H1 (cell line): ENCODE measurements at places on chromosomes 1 and 21.

DNA sequence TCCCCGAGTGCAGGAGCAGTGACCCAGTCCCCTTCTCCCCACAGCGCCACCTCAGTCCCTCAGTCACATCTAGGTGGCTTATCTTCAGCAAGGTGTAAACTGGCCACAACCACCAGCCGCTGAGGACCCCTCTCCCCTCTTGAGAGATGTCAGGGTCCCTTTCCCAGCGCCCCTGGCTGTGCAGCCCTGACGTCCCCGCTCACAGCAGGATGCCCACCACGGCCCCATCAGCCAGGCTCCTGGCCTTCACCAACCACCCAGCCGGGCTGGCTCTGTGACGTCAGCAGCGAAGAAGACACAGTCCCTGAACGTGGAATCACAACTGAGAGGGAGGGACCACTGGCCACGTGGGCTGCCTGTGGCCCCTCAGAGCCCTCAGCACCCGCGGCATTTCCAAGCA is 249.4 kb downstream of the NPHP4 start:
- peaks cover 13% of the 10 kb centered on the region for H3K4me1 ChIP-seq
- peak; percentile 34 for DNase-seq
- no peaks in the 10 kb centered on the region for H3K36me3 ChIP-seq
- no peak overlapping the region for H3K4me3 ChIP-seq
- H3K27ac ChIP-seq: no peak overlapping the region

DNA sequence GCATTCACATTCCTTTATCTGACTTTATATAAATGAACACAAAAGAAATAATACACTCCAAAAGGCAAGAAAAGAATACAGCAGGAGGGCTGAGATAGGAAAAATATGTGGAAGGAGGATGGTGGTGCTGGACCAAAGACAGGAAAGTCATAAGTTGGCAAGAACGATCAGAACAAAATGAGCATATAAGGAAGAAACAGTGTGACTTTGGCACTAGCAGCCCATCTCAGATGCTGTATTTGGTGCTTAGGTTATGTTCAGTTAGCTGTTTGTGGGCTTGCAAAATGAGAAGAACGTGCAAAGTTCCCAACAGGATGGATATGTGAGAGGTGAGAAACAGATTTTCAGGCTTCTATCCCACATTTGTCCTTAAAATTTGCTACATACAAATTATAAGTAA is 719.8 kb upstream of the ADGRL4 start:
- H3K4me3 ChIP-seq: no peak overlapping the region
- no peaks in the 10 kb centered on the region for H3K4me1 ChIP-seq
- no peak for DNase-seq
- no peaks in the 10 kb centered on the region for H3K27me3 ChIP-seq
- H3K36me3 ChIP-seq: no peaks in the 10 kb centered on the region
- H3K27ac ChIP-seq: no peak overlapping the region

GRCh38 chr1:68116643-68117235 is 66.3 kb upstream of the DIRAS3 start:
- H3K4me1 ChIP-seq: no peaks in the 10 kb centered on the region
- no peak overlapping the region for H3K4me3 ChIP-seq
- DNase-seq: no peak

- no peaks in the 10 kb centered on the region for H3K27me3 ChIP-seq
- peaks cover 4% of the 10 kb centered on the region; the same call in 1 of the 2 replicates for H3K4me1 ChIP-seq
- H3K4me3 ChIP-seq: no peak overlapping the region
- no peaks in the 10 kb centered on the region for H3K36me3 ChIP-seq
- H3K27ac ChIP-seq: no peak overlapping the region
These were observed 625.2 kb downstream of the LMO4 start for GRCh38 chr1:87953732-87954344.

DNA sequence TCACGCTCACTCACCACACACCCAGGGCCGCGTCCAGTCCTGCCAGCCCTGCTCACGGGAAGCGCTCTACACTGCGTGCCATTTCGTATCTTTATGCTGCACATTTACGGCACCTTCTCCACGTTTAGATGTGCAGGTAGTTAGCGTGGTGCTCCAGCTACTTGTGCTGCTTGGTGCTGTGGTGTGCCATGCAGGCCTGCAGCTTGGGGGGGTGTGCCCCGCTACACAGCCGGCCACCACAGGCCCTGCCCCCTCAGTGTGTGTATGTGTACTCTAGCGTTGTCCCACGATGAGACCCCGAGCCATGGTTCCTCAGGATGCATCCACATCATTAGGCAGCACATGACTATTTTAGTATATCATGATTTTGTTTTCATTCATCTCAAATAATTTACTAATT is 38.3 kb downstream of the SNAP47 start:
- no peak for DNase-seq
- H3K4me1 ChIP-seq: no peaks in the 10 kb centered on the region
- H3K27me3 ChIP-seq: no peaks in the 10 kb centered on the region
- no peak overlapping the region for H3K27ac ChIP-seq
- H3K36me3 ChIP-seq: peaks cover 10% of the 10 kb centered on the region

GRCh38 chr1:11774753-11775152 is 12.8 kb downstream of the C1orf167 start:
- no peaks in the 10 kb centered on the region for H3K4me1 ChIP-seq
- no peaks in the 10 kb centered on the region for H3K27me3 ChIP-seq
- no peak overlapping the region for H3K27ac ChIP-seq
- no peaks in the 10 kb centered on the region for H3K36me3 ChIP-seq

- H3K4me3 ChIP-seq: no peak overlapping the region
- no peaks in the 10 kb centered on the region for H3K36me3 ChIP-seq
- no peak for DNase-seq
These were observed 8.5 kb upstream of the B4GALT3 start for GRCh38 chr1:161185732-161186311.
